ENCODE measurements at places on chromosomes 16 and 17. TPM values are rescaled to one million over a fixed set of nuclear protein-coding genes. Genes with fewer than 3 reads are reported as not detected.

GRCh38 chr17:38571833-38572668 is 33.7 kb downstream of the SRCIN1 start:
- peaks cover 10% of the 10 kb centered on the region for H3K4me1 ChIP-seq
- no peak overlapping the region for H3K27ac ChIP-seq
- no peaks in the 10 kb centered on the region for H3K36me3 ChIP-seq
- no peak for DNase-seq
- peak overlapping the region; percentile 24 for H3K4me3 ChIP-seq

DNA sequence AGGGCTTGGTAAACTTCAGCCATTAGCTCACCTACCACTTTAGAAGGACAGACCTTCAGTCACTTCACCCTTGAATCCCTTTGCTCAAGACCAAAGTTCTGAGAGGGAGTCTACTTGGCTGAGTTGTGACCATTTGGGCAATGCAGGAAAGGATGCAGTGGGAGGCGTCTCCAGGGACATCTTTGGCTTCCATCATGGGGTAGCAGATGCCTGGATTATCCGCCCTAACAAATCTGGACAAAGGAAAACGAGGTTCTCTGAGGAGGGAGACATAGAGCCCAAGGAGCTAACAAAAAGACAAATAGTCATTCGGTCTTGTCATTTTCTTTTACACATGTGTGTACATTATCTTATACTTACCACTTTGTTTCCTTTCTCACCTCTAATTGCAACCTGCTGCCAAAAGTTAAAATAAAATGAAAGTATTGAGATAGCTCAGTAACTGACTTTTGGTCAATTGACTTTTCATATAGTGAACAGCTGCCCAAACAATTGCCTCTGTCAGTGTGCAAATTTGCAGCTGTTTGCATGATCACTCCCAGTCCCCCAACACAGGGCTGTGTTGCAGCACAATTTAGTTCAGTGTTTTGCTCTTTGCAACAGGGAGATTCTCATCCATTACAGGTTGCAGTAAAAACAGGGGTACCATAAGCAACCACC is 108.9 kb upstream of the EEF2KMT start:
- no peaks in the 10 kb centered on the region for H3K36me3 ChIP-seq
- H3K4me1 ChIP-seq = no peaks in the 10 kb centered on the region
- DNase-seq = no peak
- peaks cover 22% of the 10 kb centered on the region for H3K27me3 ChIP-seq
- no peak overlapping the region for H3K27ac ChIP-seq

Gene TMEM186
- total RNA-seq = 20.9 TPM

DNA sequence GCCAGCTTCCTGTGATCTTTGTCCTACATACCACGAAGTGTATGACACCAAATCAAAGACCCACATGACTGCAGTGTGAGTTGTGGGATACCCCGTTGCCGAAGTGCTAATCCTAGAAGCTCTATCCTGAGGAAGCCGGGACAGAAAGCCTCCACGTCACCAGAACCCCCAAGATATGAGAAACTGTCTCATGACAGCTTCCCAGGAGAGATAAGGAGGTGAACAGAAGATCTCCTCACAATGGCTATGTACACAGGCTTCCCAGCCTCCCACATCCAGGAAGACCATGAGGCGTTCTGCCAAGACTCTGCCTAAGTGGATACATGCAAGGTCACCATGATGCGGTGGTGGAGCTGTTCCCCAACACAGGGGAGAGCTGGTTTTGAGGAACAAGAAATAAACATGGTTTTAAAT is 37.1 kb downstream of the TRIM25 start:
- DNase-seq = no peak
- H3K4me3 ChIP-seq = no peak overlapping the region
- no peak overlapping the region for H3K27ac ChIP-seq

- H3K27me3 ChIP-seq = peaks cover 20% of the 10 kb centered on the region
- H3K4me1 ChIP-seq = peaks cover 54% of the 10 kb centered on the region
- DNase-seq = no peak
- H3K27ac ChIP-seq = peak overlapping the region; percentile 69
- H3K36me3 ChIP-seq = peaks cover 100% of the 10 kb centered on the region
Observed at GRCh38 chr17:48576479-48577309, 1.5 kb downstream of the HOXB4 start.

Gene AOC2
- 14.4 TPM for total RNA-seq

Gene CACNA1G
- total RNA-seq = not detected

DNA sequence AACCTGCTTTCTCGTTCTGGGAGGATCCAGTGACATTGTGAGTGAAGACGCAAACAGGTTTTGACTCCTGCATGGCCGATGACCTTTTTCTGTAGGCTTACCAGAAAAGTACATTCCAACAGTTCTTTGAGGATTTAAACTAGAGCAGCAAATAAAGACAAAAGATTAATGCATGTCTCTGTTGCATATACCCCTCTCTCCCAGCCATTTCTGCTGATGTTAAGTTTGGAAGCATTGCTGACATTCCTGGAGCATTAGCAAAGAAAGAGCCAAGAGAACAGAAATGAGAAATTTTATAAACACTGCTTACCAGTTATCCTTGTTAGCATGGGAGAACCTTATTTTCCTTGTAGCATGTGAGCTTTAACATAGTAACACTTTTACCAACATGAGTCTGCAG is 49.3 kb downstream of the SIAH1 start:
- no peaks in the 10 kb centered on the region for H3K4me1 ChIP-seq
- H3K27ac ChIP-seq = no peak overlapping the region
- H3K4me3 ChIP-seq = no peak overlapping the region
- H3K36me3 ChIP-seq = no peaks in the 10 kb centered on the region
- H3K27me3 ChIP-seq = no peaks in the 10 kb centered on the region
- DNase-seq = no peak

DNA sequence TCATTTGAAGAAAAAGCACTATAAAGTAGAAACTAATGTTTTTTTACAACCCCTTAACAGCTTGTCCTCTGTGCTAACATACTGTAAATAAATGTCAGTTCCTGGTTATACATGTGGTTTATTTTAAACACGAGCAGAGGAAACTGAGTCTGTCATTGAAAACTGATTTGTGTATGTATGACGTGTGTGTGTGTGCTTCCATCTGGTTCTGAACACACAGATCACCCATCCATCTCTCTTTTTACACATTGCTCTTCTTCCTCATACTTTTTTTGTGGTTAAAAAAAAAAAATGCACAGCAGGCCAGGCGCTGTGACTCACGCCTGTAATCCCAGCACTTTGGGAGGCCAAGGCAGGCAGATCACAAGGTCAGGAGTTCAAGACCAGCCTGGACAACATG is 49.5 kb downstream of the ZNF423 start:
- peaks cover 98% of the 10 kb centered on the region for H3K27me3 ChIP-seq
- no peak overlapping the region for H3K27ac ChIP-seq
- DNase-seq = no peak
- no peaks in the 10 kb centered on the region for H3K36me3 ChIP-seq

DNA sequence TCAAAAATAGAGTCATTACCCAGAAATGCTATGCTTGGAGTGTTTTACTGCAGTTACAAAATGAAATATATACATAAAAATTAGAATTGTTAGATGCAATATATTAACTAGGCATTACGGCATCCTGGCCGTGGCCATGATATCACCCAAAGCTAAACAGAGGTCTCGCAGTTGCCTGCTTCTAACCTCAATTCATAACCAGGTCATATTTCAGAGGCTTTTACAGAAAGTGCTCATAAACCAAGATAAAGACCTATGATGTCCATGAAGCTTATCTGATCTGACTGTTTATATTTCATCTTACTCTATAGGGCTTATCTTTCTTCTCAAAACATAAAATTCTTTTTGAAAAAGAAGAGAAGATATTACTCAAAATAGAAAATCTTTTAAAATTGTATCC is 664.5 kb upstream of the SALL1 start:
- no peak overlapping the region for H3K27ac ChIP-seq
- no peak overlapping the region for H3K4me3 ChIP-seq
- H3K36me3 ChIP-seq = no peaks in the 10 kb centered on the region
- H3K4me1 ChIP-seq = peaks cover 16% of the 10 kb centered on the region

GRCh38 chr16:23518435-23518891 is 8.2 kb upstream of the GGA2 start:
- no peak overlapping the region for H3K4me3 ChIP-seq
- H3K36me3 ChIP-seq = peaks cover 39% of the 10 kb centered on the region

Gene TAC4
- total RNA-seq = not detected

DNA sequence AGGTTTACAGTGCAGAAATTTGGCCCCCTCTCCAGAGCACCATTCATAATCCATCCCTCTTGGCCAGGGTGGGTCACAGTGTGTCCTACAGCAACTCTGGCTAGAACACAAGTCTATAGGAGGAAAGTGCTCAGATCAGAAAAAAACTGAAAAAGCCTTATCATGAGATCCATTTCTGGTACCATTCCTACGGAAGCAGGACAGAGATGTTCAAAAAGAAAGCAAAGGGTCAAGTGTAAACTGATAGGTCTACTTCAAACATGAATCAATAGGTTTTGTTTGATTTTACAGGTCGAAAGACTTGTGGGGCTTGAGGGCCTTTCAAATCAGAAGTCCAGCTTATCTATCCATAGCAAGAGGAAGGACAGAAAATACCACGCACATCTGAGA is 326.4 kb downstream of the SOX9 start:
- no peaks in the 10 kb centered on the region for H3K27me3 ChIP-seq
- peaks cover 53% of the 10 kb centered on the region for H3K4me1 ChIP-seq
- DNase-seq = no peak
- H3K27ac ChIP-seq = peak overlapping the region; percentile 63
- H3K36me3 ChIP-seq = peaks cover 8% of the 10 kb centered on the region
- H3K4me3 ChIP-seq = no peak overlapping the region

Gene CDH1
- 328 TPM for total RNA-seq

GRCh38 chr17:70654706-70655105 is 485.4 kb downstream of the KCNJ2 start:
- H3K27me3 ChIP-seq = no peaks in the 10 kb centered on the region
- H3K27ac ChIP-seq = no peak overlapping the region
- H3K36me3 ChIP-seq = no peaks in the 10 kb centered on the region
- H3K4me3 ChIP-seq = no peak overlapping the region
- DNase-seq = no peak
- H3K4me1 ChIP-seq = no peaks in the 10 kb centered on the region

GRCh38 chr17:78101542-78101941 is 27.0 kb downstream of the TMC6 start:
- H3K4me1 ChIP-seq = no peaks in the 10 kb centered on the region
- H3K4me3 ChIP-seq = no peak overlapping the region
- H3K36me3 ChIP-seq = peaks cover 8% of the 10 kb centered on the region

GRCh38 chr17:79043931-79044320 is 20.0 kb downstream of the C1QTNF1 start:
- H3K27me3 ChIP-seq = peaks cover 56% of the 10 kb centered on the region
- DNase-seq = no peak
- no peak overlapping the region for H3K4me3 ChIP-seq
- no peak overlapping the region for H3K27ac ChIP-seq
- peaks cover 23% of the 10 kb centered on the region for H3K36me3 ChIP-seq
- H3K4me1 ChIP-seq = peaks cover 27% of the 10 kb centered on the region

- H3K4me1 ChIP-seq = peaks cover 9% of the 10 kb centered on the region
- H3K36me3 ChIP-seq = peaks cover 88% of the 10 kb centered on the region
- peak overlapping the region; percentile 99 for H3K27ac ChIP-seq
- no peaks in the 10 kb centered on the region for H3K27me3 ChIP-seq
Observed at GRCh38 chr17:7573324-7574080, 5.9 kb upstream of the CD68 start.

Gene KRTAP2-2
- not detected for total RNA-seq

Gene COG7
- total RNA-seq = 29.4 TPM

- H3K36me3 ChIP-seq = no peaks in the 10 kb centered on the region
- H3K4me3 ChIP-seq = no peak overlapping the region
- DNase-seq = no peak
- H3K27me3 ChIP-seq = no peaks in the 10 kb centered on the region
- H3K4me1 ChIP-seq = peaks cover 7% of the 10 kb centered on the region
Observed at GRCh38 chr16:69411064-69411985, 13.1 kb upstream of the CYB5B start.

DNA sequence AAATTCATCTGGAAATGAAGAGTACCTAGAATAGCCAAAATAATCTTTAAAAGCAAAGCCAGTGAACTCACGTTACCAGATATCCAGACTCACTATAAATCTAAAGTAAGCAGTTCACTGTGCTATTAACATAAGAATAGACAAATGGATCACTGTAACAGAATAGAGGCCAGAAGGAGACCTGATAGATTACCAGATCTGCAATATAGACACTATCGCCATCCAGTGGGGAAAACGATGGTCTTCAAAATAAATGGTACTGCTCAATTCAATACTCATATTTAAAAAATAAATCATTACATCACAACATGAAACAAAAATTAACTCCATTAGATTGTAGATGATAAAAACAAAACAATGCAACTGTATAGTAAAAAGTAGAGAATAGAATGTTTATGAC is 158.6 kb upstream of the CDH8 start:
- H3K27me3 ChIP-seq = no peaks in the 10 kb centered on the region
- no peaks in the 10 kb centered on the region for H3K36me3 ChIP-seq
- no peaks in the 10 kb centered on the region for H3K4me1 ChIP-seq
- H3K27ac ChIP-seq = no peak overlapping the region
- DNase-seq = no peak

Gene PRSS36
- 1.6 TPM for total RNA-seq

DNA sequence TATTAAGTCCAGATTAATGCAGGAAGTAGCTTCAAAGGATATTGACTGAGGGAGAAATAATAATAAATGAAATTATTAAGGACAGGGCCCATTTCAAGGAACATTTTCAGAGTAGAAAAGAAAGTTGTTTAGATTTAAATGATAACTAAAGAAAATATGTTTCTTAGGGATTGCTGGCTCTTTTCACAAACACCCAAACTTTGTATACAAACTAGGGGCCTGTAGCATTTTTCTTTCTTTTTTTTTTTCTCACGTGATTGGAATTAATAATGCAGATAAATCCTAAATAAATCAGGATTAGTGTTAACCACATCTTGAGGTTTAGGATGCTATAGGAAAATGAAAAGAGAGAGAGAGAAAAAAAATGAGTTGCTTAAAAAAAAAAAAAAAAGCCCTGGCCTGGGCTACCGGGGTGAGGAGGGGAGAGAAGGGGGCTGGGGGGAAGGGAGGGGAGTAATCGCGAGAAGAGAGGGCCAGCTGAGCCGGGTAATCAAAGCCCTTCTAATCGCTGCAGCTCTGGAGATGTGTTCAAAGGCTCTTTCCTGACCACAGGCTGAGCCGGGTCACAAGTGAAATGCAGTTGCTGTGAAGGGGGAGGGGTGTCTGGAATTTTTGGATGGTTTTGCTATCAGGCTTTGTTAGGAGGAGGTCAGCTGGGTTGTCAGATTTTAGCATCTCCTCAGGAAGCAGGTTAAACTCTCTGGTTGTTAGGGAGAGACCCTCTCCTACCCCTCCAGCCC is 104.6 kb upstream of the ZFHX3 start:
- no peaks in the 10 kb centered on the region for H3K4me1 ChIP-seq
- no peaks in the 10 kb centered on the region for H3K27me3 ChIP-seq
- no peaks in the 10 kb centered on the region for H3K36me3 ChIP-seq
- DNase-seq = no peak
- H3K4me3 ChIP-seq = no peak overlapping the region

DNA sequence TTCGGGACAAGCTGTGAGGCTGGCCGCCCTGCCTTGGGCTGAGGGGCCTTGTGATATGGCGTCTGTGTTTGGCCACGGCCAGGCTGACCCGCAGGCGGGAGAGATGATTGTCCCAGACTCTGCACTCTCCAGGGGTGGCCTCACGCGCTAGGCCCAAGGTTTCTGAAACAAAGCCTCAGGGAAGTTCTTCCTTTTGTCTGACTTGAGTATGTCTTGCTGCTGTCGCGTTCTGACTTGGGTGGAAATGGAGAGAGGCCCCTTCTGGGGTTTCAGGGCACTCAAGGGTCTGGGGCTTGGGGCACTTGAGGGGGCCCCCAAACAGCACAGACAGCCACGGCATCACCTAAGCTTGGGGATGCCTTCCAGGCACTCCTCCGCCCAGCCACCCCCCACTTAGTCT is 3.8 kb upstream of the METRN start:
- H3K36me3 ChIP-seq = peaks cover 29% of the 10 kb centered on the region
- no peak overlapping the region for H3K4me3 ChIP-seq
- H3K4me1 ChIP-seq = peaks cover 7% of the 10 kb centered on the region
- DNase-seq = no peak
- H3K27me3 ChIP-seq = peaks cover 57% of the 10 kb centered on the region

Data from Calu3 (cell line).